Fibroblast of skin of left biceps (primary cell): ENCODE measurements at places on chromosomes 16 and 17.

DNA sequence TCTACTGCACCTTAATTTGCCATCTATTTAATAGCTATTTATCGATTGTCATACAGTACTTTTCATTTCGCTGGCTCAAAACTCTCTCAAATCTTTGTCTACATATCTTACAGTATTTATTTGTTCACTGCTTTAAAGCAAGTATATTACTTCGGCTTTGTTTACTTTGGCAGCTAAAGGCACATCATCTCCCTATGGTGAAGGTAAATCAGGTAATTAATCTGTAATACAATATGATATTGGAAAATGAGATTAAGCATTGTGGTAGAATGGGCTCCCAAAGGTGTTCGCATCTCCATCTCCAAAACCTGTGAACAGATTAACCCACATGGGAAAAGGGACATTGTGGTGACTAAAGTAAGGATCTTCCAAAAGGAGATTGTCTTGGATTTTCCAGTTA, 6.5 kb downstream of the TMEM170A start:
- no peak for DNase-seq

DNA sequence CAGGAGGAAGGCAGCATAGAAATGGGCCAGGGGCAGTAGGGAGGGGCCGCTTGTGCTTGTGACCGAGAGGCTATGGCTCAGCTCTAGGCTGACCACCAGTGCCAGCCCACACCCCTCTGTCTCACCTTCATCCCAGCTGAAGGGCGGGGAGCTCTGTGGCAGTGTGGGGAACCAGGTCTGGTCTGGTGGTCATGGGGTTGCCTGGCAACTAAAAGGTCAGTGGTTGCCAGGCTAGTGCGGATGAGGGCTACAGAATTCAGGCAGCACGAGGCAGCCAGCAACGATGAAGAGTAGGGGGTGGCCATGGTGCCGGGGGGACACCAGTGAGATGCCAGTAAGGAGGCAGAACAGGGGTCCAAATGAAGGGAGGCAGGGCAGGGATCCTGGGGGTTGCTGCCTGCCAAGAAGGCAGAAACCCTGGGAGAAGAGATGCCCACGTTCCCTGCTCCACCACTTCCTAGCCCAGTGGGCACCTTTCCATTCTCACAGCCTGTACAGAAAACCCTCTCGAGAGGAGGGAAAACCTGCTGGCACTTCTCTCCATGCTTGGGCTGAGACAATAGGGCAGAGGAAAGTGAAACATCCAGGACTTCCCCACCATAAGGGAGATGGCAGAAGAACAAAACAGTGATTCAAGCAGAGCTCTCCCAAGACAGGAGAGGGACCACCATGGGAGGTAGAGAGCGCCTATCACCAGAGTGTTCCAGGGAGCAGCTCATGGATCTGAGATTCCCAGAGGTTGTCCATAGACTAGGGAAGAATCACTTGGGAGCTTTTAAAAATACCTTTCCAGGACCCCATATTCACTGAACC, 39.7 kb downstream of the SRCIN1 start:
- no peak for DNase-seq

DNA sequence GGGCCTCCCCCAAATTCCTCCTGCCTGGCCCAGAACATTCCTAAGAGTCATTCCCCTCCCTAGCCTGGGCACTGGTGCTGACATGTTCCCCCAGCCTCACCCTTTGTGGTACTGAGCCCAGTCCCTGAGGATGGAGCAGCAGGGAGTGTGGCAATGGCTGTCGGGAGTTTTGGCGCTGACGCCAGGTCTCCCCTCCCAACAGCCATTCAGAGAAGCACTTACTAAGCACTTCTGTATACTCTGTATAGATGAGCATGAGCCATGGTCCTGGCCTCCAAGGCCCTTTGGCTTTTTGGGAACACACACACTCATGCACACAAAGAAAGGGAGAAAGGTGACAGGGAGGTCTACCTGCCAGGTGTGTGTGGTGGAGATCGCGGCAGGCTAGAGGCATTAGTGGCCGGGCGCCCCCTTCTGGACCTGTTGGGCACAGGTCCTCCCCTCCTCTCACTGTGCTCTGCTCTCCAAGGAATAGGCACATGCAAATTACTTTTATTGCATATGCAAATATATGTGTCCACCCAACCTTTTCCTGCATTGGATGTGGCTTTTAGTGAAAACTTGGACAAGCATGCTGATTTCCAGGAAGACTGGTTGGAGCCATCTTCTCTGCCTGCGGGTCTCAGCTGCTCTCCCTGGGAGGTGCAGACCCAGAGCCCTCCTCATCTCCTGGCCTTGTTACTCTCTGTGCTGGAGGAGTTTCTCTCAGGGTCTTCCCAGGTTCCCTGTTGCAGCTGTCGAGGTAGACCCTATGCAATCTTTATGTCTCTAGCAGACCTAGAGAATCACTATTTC, 17.4 kb upstream of the C17orf107 start:
- no peak for DNase-seq

- DNase-seq, result no peak
These were observed 92.2 kb downstream of the IRX3 start for GRCh38 chr16:54194334-54194743.

DNA sequence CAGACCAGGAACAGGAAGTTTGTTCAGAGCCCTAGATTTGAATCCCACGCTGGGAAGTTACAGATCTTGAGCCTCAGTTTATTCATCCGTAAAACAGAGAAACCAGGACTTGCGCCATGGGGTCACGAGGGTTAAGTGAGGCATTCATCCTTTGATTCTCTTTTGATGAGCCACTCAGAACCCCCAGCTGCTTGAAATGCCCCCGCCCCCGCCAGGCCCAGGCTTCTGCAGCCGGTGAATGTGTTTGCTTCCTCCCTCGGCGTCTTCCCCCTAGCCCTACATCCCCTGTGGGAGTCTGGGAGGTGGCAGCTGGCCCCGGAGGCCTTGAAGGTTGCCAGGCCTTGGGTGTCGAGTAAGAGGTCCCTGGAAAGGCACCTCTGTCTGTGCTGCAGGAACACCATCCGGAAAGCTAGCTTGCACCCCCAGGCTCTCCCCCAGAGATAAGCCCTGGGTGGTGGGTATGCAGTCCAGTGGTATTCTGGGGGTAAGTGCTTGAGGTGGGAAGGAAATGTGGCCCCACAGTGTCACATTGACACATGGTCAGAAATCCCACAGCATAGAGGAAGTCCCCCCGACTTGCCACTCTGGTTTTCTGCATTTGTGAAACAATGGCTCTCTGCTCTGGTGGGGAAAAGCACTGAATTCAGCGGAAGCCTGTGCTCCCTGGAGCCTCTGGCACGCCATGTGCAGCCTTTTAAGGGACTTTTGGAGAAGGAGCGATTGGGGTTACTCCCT, 14.9 kb downstream of the IRF8 start:
- no peak for DNase-seq

- DNase-seq, result no peak
These were observed 4.3 kb upstream of the PABPN1L start for GRCh38 chr16:88870608-88871348.

GRCh38 chr17:77617516-77617915, 341.0 kb upstream of the TNRC6C start:
- DNase-seq, result no peak

DNA sequence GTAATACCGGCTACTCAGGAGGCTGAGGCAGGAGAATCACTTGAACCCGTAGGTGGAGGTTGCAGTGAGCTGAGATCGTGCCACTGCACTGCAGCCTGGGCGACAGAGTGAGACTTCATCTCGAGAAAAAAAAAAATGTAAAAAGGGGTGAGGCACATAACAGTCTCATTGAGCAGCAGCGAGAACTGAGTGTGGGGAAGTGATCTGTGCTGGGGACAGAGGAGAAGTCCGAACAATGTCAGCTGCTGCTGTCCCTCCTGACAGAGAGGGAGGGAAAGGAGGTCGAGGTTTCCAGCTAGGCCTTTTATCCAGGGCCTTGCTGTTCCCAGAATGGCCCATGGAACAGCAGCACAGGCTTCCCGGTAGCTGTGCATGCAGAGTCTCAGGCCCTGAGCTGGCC, 14.0 kb downstream of the C16orf74 start:
- DNase-seq, result no peak

DNA sequence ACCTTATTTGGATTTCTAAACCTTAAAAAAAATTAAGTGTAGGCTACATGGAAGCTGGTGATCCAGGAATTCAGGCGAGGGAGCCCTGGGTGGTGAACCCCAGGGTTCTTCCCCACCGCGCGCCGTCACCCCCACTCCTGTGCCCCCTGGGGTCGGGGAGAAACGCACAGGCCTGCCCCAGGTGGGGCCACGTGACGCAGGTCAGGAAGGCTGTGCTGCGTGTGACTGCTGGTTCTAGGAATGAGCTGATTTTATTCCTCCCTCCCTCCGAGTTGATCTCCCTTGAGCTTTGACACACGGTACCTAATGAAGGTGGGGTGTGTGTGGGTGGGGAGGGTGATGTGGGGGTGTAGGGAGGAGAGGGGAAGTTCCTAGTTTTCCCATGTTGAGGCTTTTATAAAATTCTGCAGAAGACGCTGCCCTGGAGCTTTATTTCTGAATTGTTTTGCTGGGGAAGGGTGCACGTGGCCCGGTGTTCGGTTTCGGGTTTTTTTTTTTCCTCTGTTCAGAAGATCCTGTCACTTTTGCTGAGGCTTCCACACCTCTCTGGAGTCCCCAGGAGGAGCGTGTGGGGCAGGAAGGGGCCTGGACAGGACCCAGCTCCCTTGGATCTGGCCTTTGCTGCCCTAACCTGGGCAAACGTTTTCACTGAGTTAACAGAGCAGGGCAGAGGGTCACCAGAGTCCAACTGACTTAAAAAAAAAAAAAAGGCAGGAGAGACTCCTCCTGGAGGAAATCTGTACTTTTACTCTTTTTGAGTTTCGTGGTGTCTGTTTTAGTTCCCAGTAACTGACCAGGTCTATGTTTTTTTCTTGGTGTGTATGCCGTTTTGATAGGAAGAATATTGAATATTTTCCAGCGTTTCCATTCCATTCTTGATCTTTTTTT, 55.8 kb upstream of the GSE1 start:
- DNase-seq, result no peak

DNA sequence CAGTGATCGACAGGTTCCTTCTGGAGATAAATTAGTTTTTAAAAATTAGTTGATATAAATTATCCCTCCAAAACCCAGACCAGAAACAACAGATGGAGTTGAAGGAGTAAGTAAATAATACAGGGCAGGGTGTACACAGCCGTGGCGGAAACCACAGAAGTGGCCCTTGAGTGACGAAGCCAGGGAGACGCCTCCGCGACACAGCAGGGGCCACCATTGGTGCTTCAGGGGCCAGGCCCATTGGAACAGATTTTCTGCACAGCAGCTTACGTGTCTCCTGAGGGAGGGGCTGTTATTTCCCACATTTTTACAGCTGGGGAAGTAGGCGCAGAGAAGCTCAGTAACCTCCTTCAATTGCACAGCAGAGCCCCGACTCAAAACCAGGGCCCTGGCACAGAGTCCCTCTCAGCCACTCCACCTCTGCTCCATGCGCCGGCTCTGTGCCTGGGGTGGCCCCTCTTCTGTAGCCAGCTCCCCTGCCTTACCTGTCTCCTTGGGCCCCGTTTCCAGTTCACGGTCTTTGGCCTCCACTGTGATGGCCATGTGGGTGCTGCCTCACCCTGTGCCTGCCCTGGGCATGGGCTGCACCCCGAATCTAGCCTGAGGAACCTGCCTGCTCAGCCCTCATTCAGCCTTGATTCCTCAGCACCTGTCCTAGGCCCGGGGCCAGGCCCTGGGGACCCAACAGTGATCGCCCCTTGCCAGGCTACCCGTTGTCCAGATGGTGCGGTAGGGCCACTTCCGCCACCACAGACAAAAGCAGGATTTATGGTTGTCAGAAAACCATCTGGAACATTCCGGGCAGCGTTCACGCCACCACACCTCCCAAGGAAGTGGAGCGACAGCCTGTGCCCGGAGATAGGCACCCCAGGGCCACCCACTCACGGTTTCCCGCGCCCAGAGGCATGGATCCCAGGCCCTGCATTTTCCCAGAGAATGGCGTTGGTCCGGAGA, 128.5 kb upstream of the GSE1 start:
- no peak for DNase-seq

GRCh38 chr17:43018008-43018853, 4.0 kb downstream of the VAT1 start:
- no peak for DNase-seq

DNA sequence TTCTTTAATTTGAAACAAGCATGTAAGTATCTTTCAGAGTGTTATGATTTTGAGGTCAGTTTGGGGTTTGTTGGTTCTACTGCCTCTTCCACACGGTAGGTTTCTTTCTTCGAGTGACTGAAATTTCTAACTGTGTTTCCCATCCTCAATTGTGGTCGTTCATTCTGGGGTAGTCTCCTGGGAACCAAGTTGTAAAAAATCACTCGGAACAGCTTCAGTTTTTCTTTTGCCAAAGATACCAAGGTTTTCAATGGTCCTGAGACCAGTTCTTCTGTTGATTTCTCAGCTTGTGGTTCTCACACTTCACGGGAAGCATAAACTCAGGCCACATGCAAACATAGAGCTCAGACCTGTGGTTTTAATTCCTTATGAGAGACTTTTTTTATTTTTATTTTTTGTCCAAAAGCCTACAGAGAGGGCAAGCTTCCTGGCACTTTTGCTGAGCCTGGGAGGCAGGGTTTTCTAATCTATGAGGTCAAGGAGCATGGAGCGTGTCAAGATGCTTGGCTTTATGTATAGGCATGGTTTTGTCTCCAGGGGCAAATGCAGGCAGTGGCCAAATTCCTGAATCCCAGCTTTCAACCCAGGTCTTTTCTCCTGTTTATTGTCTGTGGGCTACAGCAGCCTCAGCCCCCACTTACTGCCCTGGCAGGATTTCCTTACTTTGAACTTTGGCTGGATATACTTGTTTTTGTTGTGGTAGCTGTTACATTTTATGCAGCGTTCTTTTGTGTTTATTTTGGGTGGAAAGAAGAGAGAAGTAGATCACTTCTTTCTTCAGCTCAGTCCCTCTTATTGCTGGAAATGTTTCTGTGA, 32.9 kb downstream of the HS3ST3A1 start:
- no peak for DNase-seq
